ENCODE measurements at places on chromosomes 6 and 20. TPM values are rescaled to one million over a fixed set of nuclear protein-coding genes. Genes with fewer than 3 reads are reported as not detected.

Gene CST7
- polyA plus RNA-seq = 2.5 TPM

Gene VSTM2L
- polyA plus RNA-seq = 3.1 TPM

Gene RXRB
- 32.7 TPM for polyA plus RNA-seq

Gene C6orf15
- polyA plus RNA-seq = not detected

Gene CLPSL1
- polyA plus RNA-seq = not detected

Gene COL19A1
- polyA plus RNA-seq = not detected

Gene WFDC12
- polyA plus RNA-seq = not detected

Gene ZNF831
- polyA plus RNA-seq = 0.06 TPM

Measured in stomach (tissue), 19 donors.